ENCODE measurements at places on chromosomes 7 and 10.

GRCh38 chr7:71733107-71733870, 601.3 kb downstream of the GALNT17 start:
- H3K27ac ChIP-seq, result no peak overlapping the region
- DNase-seq, result peak; percentile 87
- H3K36me3 ChIP-seq, result no peaks in the 10 kb centered on the region
- H3K27me3 ChIP-seq, result no peaks in the 10 kb centered on the region
- H3K4me1 ChIP-seq, result no peaks in the 10 kb centered on the region

DNA sequence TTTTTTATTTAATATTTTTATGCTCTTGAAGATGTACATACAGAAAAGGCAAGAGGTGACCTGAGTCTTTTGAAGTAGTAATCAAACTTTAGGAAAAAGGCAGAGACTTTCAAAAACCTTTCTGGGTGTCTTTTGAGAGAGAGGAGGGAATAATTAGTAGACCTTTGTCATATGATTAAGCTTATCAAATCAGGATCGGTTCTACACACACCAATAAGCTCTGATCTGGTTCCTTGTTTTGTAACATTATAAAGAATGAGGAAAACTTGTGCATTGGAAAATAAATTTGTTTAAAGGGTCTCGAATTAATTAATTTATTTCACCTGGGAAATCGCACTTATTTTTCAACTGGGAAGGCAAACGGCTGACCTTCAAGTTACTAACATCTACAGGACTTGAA, 11.9 kb downstream of the TWIST1 start:
- H3K27ac ChIP-seq, result no peak overlapping the region
- H3K27me3 ChIP-seq, result peaks cover 49% of the 10 kb centered on the region
- H3K4me1 ChIP-seq, result peaks cover 1% of the 10 kb centered on the region
- H3K4me3 ChIP-seq, result no peak overlapping the region
- DNase-seq, result no peak

GRCh38 chr10:24952143-24952706, at the start of gene PRTFDC1:
Gene PRTFDC1 (minus strand): TSS chr10:24952606. CDS start chr10:24952575, 31 bp downstream.
- H3K4me3 ChIP-seq, result peak within 1 kb of the TSS; percentile 41
- H3K27ac ChIP-seq, result no peak within 1 kb of the TSS
- no peaks in the 10 kb centered on the region for H3K27me3 ChIP-seq
- H3K36me3 ChIP-seq, result no peaks in the 10 kb centered on the region
- peaks cover 5% of the 10 kb centered on the region for H3K4me1 ChIP-seq

GRCh38 chr10:100291356-100291755, 4.9 kb upstream of the BLOC1S2 start:
- no peak overlapping the region for H3K4me3 ChIP-seq
- H3K4me1 ChIP-seq, result no peaks in the 10 kb centered on the region
- no peak for DNase-seq
- no peak overlapping the region for H3K27ac ChIP-seq
- H3K36me3 ChIP-seq, result no peaks in the 10 kb centered on the region
- no peaks in the 10 kb centered on the region for H3K27me3 ChIP-seq

GRCh38 chr7:108605559-108606201, 36.0 kb downstream of the DNAJB9 start:
- no peak overlapping the region for H3K27ac ChIP-seq
- no peak for DNase-seq
- H3K27me3 ChIP-seq, result no peaks in the 10 kb centered on the region
- H3K4me3 ChIP-seq, result no peak overlapping the region

GRCh38 chr10:75941223-75941801, 509.9 kb downstream of the LRMDA start:
- no peak for DNase-seq
- H3K27ac ChIP-seq, result no peak overlapping the region
- H3K27me3 ChIP-seq, result no peaks in the 10 kb centered on the region
- H3K36me3 ChIP-seq, result no peaks in the 10 kb centered on the region
- no peaks in the 10 kb centered on the region for H3K4me1 ChIP-seq

All from iPS DF 6.9 (cell line).